ENCODE measurements at places on chromosomes 3 and 15.

GRCh38 chr3:66603151-66603611 is 102.4 kb upstream of the LRIG1 start:
- no peak for DNase-seq

DNA sequence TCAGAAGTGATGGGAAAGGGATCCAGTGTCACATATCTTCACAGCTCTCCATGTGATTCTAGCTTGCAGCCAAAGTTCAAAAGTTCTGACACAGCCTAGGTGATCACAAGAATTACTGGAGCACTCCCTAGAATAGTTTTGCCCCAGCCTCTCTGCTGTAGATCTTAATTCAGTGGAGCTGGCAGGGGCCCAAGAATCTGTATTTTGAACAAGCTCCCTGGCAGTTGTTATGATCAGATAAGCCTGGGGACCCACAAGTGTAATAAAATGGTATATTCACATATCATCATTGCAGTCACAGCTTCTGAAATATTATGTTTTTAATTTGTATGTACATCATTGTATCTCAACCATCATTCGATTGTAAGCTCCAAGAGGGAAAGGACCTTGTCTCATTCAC is 62.3 kb downstream of the NOX5 start:
- no peak for DNase-seq

- no peak for DNase-seq
These were observed 49.6 kb downstream of the PARP14 start for GRCh38 chr3:122730240-122730639.

- DNase-seq = no peak
These were observed 37.5 kb downstream of the SERPINI1 start for GRCh38 chr3:167772992-167773391.

- no peak for DNase-seq
These were observed 92.9 kb downstream of the UBE3A start for GRCh38 chr15:25345943-25346342.

DNA sequence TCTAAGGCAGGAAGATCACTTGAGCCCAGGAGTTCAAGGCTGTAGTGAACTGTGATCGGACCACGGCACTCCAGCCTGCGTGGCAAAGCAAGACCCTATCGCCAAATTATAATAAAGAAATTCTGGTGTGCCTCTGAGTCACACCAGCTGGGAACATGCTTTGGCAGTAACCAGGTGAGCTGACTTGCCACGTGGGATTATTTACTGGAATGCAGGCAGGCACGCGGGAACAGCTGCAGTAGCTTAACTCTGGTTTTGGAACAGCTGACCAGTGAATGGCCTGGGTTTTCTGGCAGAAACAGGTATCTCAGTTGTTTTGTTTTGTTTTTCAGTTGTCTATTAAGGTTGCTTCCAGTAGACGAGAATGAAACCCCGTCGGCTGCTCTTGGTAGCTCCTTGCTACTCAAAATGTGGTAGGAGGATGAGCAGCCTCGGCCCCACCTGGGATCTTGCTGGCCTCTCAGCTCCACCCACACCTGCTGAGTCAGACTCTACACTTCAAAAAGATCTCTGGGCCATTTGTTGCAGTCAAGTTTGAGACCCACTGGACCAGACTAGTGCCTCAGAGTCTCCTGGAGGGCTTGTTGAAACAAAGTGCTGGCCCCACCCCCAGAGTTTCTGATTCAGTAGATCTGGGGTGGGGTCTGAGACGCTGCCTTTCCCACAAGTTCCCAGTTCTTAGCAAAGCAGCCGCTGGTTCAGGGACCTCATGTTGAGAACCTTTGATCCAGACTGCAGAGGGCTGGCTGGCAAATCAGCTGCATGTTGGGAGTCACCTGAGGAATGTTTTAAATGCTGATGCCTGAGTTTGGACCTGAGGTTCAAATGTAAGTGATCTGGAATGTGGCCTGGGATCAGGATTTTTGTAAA is 26.6 kb downstream of the IDH2 start:
- no peak for DNase-seq

- DNase-seq = no peak
These were observed 179.7 kb upstream of the ROBO1 start for GRCh38 chr3:79947469-79947868.

GRCh38 chr3:74059301-74059922 is 434.7 kb upstream of the PDZRN3 start:
- DNase-seq = no peak

GRCh38 chr3:121724130-121724529 is 25.4 kb downstream of the GOLGB1 start:
- DNase-seq = no peak

GRCh38 chr3:120324190-120324589 is 25.0 kb downstream of the LRRC58 start:
- DNase-seq = no peak

DNA sequence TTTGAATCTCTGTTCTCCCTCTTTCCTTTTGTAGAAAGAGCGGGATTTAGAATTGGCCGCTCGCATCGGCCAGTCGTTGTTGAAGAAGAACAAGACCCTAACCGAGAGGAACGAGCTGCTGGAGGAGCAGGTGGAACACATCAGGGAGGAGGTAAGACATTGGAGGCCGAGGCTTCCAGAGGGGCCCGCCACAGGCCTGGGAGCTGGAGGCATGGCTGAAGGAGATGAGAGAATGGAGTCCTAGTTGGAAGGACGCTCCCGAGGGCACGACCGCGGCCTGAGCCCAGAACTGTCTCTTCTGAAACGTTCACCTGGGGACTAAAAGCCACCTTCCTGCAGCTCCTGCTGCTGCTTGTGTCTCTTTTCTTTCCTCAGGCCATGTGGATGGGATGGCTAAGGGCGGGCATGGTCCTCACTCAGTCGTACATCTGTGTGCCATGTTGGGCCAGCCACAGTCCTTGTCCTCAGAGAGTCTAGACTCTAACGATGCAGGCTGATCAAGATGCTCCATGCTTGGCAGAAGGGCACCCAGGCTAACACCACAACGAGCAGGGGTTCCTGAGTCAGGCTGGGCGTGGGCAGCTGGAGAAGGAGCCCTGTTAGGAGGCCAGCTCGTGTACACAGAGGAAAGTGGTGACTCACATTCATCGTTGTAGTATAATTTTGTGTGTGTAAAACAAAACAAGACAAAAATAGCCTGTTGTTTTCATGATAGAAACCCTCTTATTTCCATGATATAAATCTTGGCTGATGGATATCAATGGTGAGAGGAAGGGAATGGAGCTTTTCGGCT is 81.1 kb downstream of the CCK start:
- DNase-seq = no peak

- DNase-seq = no peak
These were observed 21.6 kb downstream of the SLC6A6 start for GRCh38 chr3:14423963-14424362.

DNA sequence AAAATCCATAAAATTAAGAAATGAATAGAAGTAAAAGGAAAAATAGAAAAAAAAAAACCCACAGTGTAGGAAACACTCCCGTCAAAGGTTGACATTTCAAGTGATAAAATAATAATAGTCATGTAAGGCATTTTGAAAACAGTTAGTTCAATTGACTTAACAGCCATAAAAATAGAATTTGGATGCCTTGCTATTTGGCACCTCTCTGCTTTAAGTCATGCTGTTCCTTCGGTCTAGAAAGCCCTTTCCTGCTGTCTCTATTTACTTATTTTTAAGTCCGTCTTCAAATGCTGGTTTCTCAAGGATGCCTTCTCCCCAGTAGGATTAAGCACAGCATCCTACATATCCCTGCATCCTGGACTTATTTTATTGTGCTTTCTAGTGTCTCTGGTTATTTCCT is 22.3 kb upstream of the RETNLB start:
- DNase-seq = no peak

DNA sequence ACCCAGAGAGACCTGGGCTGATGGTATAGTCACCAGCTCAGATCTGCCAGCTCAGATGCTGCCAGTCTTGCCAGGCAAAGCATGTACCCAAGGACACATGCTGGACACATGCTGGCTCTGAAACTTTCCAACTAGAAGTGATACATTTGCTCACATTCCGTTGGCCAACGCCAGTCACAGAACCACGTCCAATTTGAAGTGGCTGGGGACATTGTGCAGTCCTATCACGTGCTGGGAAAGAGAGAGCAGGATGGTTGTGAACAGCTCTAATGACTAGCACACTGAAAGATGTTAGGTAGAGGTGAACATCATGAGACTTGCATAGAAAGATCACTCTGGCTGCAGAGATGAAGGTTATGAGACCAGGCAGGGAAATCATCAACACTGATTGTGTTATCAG is 308.5 kb upstream of the ROPN1 start:
- DNase-seq = no peak

DNA sequence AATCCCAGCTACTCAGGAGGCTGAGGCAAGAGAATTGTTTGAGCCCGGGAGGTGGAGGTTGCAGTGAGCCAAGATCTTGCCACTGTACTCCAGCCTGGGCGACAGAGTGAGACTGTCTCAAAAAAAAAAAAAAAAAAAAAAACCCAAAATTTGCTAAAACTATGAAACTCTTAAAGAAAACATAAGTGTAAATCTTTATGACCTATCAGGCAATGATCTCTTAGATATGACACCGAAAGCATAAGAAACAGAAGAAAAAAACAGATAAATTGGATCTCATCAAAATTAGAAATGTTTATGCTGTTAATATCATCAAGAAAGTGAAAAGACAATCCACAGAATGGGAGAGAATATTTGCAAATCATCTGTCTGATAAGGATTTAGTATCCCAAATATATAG is 15.3 kb downstream of the GRAMD2A start:
- no peak for DNase-seq

GRCh38 chr3:169668957-169669741 is 5.6 kb upstream of the MECOM start:
- no peak for DNase-seq

GRCh38 chr3:58867621-58868020 is 182.2 kb downstream of the CFAP20DC start:
- DNase-seq = no peak

DNA sequence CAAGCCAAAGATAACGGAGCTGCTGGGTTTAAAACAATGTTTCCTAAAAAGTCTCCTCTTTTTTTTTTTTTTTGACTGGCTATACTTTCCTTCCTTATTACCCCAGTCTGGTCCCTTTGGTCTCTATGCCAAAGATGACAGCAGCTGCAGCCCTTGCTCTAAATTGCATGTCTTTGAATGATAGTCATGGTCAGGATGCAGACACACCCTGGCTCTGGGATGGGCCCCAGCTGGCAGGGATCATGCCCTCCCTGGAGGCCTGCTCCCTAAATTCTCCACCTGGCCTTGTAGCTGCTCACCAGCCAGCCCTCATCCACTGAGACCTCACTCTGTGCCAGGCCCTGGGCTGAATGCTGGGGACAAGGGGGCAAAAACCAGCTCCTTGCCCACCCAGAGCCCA is 95.8 kb downstream of the MESD start:
- DNase-seq = no peak

DNA sequence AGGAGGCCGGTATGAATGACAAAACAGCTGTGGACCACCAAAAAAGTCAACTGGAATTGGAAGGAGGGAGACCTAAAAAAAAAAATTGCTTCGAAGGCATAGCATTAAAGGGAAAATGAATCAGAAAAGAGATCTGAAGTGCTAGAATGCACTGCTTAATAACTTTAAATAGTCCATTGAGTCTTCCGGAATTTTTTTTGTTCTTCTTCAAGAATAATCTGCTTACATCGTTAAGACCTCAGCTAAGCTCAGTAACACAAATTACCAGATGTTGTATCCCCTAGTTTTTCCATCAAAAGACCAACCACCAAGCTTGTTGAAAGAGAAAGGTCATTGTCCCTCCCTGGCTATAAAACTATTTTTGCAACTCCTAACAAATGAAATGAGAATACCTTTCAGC is 560.5 kb downstream of the NR2F2 start:
- DNase-seq = no peak

DNA sequence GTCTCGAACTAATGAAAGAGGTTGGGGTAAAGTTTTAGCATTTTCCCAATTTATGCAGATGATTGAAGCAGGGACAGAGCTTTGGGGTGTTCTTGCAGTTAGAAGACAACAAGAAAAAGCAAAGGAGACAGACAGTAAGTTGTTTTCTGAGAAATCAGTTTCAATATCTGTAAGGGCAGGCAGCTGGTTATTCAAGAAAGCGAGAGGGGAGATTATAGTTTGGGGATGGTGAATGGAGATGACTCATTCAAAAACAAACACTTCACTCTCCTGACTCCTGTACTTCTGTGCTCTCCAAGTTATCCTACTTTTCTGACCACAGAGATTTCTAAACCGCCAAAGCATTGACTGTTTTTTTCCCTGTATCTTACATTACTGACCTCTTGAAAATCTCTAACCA is 352.0 kb downstream of the GAP43 start:
- DNase-seq = no peak

- no peak for DNase-seq
These were observed 824.2 kb downstream of the AGBL1 start for GRCh38 chr15:86903642-86904421.

DNA sequence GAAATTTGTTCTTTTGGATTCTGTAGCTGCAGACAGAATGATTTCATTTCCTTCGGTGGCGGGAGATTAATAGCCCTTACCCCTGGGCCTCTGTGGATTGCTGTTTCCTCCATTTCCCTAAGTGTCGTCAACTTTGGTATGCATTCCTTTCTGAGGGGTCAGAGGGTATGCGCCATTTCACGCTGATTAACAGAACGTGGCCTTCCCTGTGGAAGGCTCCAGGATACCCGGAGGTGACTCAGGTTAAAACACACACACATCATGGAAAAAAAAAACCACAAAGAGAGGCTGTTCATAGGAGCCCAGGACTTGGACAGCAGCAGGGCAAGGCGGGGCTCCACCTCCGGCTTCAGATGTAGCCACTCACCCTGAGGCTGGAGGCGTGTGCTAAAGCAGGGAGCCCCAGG is 51.9 kb downstream of the EPHB1 start:
- DNase-seq = no peak

DNA sequence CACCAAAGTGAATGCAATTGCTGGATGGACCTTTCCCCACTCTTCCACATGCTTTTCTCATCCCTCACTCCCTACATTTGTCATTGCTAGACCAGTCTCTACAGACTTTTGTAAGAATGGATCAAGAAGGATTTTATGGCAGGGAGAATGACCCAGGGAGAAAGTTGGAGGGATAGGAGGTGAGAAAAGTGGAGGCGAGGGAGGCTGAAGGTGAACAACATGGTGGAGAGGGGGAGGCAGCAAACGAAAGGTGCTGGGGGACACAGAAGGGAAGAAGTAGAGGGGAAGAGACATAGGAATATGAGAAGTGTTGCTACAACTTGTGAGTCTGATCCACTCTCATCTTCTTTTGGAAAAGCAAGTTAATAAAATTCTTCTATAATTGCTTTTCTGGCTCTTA is 24.4 kb upstream of the RTP1 start:
- no peak for DNase-seq

- no peak for DNase-seq
These were observed 13.5 kb upstream of the MYO5C start for GRCh38 chr15:52309154-52309548.

DNA sequence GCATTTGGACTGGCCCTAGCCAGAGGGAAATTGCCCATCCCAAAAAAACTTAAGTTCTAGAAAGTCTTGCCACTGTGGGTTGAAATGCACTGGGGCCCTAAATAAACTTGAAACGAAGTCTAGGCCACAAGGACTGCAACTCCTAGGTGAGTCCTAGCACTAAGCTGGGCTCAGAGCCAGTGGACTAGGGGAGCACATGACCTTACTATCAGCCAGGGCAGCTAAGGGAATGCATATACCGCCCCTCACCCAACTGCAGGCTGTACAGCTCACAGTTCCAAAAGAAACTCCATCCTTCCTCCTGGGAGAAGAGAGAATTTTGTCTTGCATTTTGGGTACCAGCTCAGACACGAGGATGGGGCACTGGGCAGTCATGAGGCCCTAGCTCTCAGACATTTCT is 23.6 kb upstream of the TEX55 start:
- no peak for DNase-seq
